ENCODE measurements at places on chromosomes 13 and 19.

- DNase-seq, result no peak
These were observed 19.6 kb downstream of the MOB3A start for GRCh38 chr19:2076526-2076944.

GRCh38 chr13:36997716-36998427, 1.3 kb downstream of the ALG5 start:
- no peak for DNase-seq

DNA sequence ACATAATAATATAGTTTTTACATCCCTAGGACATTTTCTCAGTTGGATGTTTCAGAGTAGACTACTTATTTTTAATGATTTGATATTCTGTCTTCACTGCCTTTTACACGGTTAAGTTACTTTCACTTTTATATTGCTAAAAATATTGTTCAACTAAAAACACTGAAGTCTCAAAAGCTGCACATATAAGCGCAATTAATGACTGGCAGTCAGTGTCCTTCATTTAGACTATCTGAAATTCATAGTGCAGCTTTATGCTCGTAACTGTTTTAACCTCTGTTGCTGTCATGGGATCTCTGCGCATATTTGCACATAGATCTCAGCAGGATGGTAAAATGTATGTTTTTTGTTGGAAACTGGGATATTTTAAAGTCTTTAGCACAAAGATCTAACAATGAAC, 864.3 kb downstream of the SLITRK6 start:
- DNase-seq, result no peak

DNA sequence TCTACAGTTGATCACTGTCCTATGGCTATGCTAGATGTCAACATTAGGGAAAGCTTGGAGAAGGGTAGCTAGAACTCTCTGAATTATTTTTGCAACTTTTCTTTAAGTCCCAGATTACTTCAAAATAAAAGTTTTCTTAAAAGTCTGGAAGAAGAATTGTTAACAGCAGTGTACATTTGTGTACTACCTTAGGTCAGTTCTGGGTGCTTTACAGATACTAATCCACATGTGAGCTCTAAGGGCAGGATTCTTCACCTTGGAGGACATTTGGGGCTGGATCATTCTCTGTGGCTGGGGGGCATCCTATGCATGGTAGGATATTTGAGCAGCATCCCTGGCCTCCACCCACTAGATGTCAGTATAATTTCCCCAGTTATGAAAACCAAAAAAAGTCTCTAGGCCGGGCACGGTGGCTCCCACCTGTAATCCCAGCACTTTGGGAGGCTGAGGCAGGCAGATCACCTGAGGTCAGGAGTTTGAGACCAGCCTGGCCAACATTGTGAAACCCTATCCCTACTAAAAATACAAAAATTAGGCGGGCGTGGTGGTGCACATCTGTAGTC, 2.8 kb downstream of the BRME1 start:
- no peak for DNase-seq

- peak; percentile 20 for DNase-seq
These were observed 9.1 kb downstream of the ZNF653 start for GRCh38 chr19:11496391-11497163.

DNA sequence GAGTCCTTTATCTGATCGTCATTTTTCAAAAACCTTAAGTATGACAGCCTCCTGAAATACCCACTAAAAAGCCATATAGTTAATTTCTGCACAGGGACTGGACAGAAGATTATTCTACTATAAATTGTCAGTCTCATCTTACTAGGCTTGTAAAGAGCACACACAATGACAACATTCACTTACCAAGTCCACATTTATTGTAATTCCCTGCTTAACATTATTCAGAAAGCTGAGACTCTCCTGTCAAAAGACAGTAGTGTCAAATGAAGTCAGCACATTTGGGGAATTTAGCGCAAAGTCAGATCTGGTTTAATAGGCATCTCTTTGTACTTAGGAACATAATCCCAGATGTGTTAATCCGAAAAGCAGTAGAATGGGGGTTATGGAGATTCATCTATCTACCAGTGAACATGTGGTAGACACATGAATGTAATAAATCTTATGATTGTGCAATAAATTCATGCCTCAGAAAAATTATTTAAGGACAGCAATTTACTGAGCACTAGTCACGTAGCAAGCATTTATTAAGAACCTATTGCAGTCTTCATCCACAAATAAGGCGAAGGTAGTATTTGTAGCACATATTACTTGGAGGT, 224.6 kb upstream of the GPC6 start:
- no peak for DNase-seq

GRCh38 chr19:33887891-33888290, 91.2 kb downstream of the KCTD15 start:
- DNase-seq, result no peak

- DNase-seq, result no peak
These were observed 25.9 kb downstream of the IGFL2 start for GRCh38 chr19:46173886-46174480.

- no peak for DNase-seq
These were observed 716.2 kb upstream of the ARGLU1 start for GRCh38 chr13:107284173-107284572.

DNA sequence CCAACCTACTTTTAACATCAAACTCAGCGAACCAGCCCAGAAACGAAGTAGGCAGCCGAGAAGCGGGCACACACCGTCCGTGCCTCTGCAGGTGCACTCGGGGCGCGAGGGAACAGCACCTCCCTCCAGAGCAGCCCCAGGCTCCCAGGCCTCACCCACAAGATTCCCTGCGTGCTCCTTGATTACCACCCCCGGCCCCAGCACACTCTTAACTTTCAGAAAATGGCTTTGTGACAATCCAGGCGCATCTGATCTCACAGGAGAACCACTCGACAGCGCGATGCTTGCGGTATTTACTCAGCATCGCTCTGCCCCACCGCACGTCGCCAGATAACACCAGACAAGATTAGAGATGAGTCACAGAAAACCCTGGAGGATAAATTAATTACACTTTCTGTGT, 134.9 kb upstream of the SPACA7 start:
- no peak for DNase-seq

DNA sequence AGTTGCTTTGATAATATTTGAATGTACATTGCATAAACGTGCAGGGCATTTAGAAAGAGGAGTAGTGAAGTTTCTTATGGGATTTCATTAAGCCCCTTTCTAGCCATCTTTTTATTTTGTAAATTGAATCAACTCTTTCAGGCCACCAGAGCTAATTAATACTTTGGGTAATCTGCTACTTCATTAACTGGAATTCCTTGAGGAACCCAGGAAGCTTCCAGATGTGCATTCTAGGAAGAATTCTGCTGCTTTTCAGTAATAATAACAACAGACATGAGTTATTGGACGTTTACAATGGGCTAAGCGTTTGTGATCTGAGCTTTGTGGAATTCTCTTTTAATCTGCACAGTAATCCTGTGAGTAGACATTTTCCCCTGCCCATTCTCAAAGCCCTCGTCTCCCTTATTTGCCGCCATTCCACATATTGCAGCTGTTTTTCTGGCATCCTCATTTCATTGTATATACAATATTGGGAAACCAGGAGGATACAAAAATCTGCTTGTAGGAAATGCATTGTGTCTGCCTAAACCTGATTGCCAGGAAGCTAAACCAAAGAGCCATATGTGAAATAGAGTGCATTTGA, 103.9 kb downstream of the HS6ST3 start:
- no peak for DNase-seq
